ENCODE measurements at places on chromosomes 6 and 20.

- no peak for DNase-seq
Observed at GRCh38 chr20:64093013-64093503, 8.9 kb upstream of the LKAAEAR1 start.

DNA sequence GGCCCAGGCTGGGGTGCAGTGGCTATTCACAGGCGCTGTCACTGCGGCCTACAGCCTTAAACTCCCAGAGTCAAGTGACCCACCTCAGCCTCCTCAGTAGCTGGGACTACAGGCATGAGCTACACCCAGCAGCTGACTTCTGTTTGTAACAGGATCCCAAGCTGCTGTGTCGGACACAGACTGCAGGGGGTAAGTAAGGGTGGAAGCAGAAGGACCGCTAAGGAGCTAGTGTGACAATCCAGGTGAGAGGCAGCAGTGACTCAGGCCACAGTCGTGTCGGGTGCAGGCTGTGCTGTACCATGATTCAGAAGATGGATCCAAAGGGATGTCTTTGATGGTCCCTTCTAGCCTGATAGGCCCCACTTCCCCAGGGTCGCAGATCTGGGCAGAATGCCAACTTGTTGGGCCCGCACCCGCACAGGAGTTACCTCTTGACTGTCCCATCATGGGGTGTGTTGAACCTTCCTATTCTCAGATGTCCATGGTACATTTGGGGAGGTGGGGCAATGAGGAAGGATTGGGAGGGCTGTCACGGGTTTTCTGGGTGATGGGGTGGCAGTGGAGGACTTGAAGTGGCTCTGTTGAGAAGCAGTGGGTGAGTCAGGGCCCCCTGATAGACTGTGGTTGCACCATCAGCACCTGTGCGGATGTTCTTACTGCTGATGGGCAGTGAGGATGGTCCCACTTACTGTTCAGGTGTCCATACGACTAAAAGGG lies 25.3 kb downstream of the AAR2 start:
- no peak for DNase-seq

DNA sequence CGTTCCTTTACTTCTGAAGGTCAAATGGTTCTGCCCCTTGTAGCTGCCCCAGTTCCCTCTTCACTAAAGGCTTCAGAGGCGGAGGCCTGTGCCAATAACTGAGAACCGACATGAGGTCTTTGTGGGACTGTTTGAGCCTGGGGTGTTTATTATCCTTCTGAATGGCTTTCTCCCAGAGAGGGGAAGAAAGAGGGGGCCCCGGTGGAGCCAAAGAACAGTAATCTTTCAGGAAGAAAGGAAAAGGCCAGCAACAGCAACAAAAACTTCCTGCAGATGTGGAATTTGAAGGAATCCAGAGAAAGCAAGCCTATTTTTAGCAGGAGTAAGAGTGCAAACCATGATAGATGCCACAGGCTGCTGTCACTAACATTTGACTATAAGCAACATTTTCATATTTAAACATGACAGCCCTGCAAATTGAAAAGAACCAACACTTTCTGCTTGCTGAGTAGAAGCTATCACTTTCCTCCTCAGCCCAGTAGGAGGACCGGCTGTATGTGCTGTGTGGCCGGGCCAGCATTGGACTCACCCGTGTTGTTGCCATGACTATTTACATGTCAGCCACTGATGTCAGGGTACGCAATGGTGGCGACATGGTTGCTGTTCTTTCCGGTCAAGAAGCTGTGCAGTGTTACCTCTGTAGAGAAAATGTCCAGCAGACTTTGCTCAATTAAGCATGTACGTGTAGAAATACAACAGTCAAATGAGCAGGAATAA lies 121.3 kb downstream of the SOBP start:
- no peak for DNase-seq

DNA sequence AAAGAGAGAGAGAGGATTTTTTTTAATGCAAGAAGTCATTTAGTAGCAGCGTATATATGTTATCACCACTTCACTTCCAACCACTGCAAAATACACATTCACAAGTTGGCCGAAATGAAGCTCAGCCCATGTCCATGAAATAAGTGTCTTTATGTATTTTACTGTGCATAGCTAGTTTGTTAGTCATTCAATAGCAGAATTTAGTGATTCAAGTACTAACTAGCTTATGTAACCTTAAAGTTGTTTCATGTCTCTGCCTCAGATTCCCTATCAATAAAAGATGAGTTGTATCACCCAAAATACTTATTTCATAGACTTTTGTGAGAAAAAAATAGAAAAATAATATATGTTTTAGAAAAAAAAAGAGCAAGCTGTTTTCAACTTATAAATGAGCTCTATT lies 153.7 kb upstream of the PRDM1 start:
- DNase-seq, result no peak

GRCh38 chr6:80388507-80388906 lies 282.0 kb downstream of the BCKDHB start:
- no peak for DNase-seq

- DNase-seq, result no peak
Observed at GRCh38 chr20:14727485-14728150, 390.2 kb upstream of the FLRT3 start.

DNA sequence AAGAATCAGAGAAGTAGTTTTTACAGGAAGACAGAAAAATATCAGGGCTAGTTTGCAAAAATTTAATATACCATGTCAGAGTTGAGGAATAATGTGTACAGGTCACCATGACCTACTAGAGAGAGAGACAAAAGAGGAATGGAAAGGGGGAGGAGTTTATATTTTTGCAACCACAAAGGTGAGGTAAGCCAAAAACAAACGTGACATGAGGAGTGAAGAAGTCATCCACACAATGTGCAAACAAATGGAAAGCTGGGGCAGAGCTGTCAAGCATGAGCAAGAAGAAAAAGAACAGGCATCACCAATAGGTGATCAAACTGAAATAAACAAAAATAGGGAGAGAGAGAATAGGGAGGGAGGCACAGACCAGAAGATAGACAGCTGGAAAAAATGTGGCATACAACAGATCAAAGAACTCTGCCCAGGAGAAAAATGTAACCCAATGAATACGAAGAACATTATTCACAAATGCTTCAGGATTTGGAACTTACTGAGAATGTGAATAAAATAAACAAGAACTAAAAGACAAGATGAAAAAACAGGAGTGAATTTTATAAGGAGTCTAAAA lies 15.5 kb downstream of the RARS2 start:
- DNase-seq, result no peak

GRCh38 chr6:76886900-76887299 lies 576.4 kb downstream of the HTR1B start:
- no peak for DNase-seq

- DNase-seq, result no peak
Observed at GRCh38 chr6:166469426-166469961, 86.8 kb upstream of the MPC1 start.
